Femur (tissue), 1 donor: ENCODE measurements at places on chromosomes 12 and 14.

DNA sequence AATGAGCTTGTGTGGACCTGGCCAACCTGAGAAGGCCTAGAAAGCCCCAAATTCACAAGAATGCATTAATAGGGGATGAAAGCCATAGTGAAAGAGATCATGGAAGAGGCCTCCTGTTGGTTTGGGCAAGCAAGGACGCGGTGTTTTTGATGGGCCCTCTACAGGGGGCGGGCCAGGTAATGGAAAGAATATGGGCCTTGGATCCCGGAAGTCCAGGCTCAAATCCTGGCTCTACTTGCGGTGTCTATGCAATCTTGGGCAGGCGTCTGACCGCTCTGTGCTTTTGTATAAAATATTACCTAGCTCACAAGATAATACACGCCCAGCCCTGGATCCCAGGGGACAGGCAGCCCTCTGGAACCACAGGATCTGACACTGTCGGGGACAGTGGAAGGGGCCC lies 41.1 kb upstream of the CLMN start:
- no peak for DNase-seq

GRCh38 chr12:60977966-60978365 lies 1282.2 kb upstream of the USP15 start:
- DNase-seq, result no peak

DNA sequence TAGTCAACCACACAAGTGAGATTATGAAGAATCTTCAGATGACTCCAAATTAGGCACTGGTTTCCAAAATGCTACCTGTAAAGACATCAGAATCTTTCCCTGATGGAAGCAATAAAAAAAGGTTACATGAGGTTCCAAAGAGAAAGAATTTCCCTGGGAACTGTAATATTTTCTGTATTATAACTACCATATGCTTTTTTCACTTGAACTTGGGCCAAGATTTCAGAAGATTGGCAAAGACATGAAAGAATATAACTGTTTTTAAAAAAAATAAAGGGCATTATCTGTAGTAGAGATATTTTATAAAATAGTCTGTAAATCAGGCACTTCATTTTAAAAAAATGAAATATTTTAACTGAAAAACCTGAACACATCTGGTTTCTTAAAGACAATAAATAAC lies 12.9 kb downstream of the HECTD1 start:
- DNase-seq, result no peak

DNA sequence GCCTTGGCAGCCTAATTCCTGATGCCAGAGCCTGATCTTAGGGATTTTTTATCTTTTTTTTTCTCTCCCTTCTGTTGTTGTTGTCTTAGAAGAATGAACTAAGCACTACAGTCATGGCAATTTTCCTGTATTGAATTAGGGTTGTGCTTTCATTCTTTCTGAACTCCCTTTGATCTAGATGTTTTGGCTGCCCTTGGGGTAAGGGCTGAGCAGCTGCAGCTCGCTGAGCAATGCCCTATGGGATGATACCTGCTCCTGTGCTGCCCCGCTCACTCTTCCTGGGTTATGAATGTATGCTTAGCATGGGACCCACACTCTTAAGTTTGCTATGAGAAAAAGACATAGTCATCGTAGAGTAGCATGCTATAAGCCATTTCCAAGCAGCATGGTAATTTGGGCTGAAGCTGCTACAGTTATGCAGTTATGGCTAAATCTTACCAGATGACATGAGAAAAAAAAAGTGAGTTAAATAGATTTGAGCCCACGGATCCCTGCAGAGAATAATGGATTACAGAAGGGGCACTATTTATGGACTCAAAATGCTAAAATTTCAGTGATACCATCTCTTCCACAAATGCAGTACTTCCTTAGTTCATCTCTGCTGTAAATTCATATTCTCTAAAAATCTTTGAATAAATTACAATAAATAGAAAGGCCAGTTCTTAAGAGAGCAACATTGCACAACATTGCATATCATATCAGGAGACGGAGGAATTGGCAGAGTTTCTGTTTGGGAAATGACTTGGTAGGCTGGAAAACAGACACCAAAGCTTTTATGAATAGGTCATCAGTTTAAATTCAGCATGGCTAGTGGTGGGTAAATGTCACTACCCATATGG lies 79.2 kb upstream of the PTHLH start:
- no peak for DNase-seq

DNA sequence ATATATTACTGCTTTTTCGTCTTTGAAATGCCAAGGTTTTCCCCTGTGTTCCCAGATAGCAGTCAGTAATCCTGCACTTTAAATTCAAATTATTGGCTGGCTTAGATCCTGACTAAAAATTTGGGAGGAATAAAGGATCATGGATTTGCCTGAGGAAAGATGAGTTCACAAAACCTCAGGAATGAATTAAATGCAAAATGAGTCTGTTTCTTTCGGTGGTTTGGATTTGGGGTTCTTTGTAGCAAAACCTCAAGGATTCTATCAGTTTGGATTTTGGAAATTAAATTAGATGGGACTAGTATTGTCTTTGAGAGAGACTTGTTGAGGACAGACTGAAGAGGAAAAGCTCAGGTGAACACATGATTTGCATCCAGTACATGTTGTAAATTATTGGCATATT lies 36.1 kb downstream of the PPFIBP1 start:
- no peak for DNase-seq

DNA sequence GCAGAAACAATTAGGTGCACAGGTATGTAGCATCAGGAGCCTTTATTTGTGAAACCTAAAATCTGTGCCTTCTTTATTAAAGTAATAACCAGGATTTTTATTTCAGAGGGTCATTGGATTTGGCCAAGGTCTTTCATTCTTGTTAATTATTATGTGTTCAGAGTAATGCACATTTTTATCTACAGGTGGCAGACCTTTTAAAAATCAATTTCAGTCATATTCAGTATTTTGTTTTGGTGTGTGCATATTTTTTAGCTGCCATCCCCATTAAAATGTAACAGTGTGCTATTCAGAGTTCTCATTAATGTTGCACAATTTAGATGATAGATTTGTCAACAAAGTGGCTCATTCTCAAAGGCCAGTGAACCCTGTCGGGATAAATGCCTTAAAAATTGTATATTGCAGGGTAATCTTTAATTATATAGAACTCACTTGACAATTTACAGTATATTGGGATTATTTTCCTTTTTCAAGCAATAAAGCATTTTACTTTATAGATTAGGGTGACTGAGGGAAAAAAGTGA lies 319.3 kb upstream of the SOX5 start:
- DNase-seq, result no peak

DNA sequence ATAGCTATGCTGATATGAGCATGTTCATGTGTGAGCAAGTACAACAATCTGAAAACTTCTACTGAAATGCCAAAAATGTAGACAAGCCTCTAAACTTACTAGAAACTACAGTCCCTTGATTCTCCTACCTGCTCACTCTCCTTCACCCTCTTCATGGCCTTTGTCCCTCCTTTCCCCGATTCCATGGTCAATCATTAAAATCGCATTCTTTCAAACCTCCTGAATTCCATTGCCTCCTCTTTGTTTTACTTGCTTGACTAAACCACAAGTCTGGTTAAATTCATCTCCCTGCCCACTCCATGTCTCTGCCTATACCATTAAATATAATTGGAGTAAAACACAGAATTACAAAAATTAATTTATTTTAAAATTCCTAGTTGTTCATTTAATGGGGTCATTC lies 33.0 kb upstream of the SSTR1 start:
- DNase-seq, result no peak

- DNase-seq, result no peak
These were observed 12.2 kb downstream of the CHURC1 start for GRCh38 chr14:64926398-64926995.

GRCh38 chr14:35300228-35300627 lies 8.0 kb downstream of the PSMA6 start:
- no peak for DNase-seq

DNA sequence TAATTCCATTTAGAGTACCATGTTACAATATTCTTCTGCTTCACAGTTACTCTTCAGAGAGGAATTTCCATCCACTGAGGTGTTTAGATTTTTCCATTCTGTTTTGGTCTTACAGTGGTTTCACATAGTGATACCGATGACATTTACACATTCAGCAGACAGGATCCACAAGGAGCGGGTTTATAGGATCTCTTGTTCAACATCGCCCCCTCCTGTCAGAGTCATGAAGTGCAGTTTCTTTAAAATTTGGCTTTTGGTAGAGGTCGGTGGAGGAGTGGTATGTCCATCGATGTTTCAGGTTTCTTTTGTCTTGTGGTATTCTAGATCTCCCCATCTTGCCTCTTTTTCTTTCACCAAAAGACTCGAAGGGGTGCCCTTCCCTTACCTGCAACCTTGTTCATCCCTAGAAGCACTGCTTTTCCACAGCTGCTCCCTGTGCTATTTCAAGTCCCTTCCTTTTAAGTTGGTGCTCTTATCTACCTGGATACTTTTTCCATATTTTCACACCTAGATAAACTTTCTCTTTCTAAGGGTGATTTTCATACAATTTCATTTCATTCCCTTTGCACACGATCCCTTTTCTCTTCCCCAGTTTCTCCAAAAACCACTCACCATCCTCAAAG lies 181.3 kb downstream of the ITPR2 start:
- DNase-seq, result peak; percentile 62

DNA sequence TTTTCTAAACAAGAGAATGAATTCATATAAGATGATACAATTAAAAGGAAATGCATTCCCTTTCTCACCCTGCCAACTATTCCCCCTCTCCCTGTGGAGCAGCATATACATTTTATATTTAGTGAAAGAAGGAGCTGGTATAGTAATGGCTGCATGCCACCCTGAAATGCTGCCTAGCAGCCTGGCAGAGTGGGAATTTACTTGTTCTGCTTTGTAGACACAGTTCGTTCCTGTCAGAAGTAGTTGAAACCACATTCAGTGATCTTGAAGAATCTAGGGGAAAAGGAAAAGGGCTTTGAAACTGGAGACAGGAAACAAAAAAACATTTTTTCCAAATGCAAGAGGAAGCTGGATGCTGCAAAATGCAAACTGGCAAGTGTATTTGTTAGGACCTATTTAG lies 176.0 kb upstream of the PLEKHA5 start:
- no peak for DNase-seq

GRCh38 chr12:80129895-80130530 lies 30.7 kb downstream of the OTOGL start:
- DNase-seq, result no peak

- no peak for DNase-seq
These were observed 86.9 kb downstream of the RIN3 start for GRCh38 chr14:92600318-92601053.

GRCh38 chr12:68972595-68972994 lies 39.6 kb upstream of the CPM start:
- DNase-seq, result no peak

DNA sequence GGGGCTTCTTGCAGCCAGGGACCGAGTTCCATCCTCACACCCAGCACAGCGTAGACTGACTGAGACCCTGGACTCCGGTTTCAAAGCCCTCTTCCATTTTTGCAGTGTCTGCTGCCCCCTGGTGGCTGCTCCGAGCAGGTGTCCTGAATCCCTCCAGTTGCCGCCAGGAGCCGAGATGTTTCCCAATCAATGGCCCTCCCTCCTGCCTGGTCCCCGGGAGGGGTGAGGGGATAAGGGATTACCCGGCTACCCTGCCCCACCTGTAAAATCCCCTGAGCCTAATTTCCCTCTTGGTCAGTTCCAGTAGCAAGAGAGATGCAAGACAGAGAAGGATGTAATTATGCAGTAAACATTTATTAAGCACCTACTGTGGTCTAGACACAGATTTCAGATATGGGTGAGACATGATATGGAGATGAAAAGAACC lies 55.0 kb downstream of the PHETA1 start:
- DNase-seq, result peak; percentile 81

GRCh38 chr12:92619026-92619425 lies 83.8 kb upstream of the PLEKHG7 start:
- no peak for DNase-seq

GRCh38 chr14:91867316-91867988 lies at the start of gene TC2N:
TC2N (minus strand) TSS chr14:91867536; CDS start chr14:91813769, 53,767 bp downstream.
- no peak for DNase-seq

- no peak for DNase-seq
These were observed 55.4 kb downstream of the ASCL1 start for GRCh38 chr12:103012884-103013283.

GRCh38 chr12:113190761-113191160 lies 5.2 kb downstream of the RITA1 start:
- DNase-seq, result no peak

GRCh38 chr12:72144553-72144952 lies 127.6 kb upstream of the TRHDE start:
- no peak for DNase-seq

DNA sequence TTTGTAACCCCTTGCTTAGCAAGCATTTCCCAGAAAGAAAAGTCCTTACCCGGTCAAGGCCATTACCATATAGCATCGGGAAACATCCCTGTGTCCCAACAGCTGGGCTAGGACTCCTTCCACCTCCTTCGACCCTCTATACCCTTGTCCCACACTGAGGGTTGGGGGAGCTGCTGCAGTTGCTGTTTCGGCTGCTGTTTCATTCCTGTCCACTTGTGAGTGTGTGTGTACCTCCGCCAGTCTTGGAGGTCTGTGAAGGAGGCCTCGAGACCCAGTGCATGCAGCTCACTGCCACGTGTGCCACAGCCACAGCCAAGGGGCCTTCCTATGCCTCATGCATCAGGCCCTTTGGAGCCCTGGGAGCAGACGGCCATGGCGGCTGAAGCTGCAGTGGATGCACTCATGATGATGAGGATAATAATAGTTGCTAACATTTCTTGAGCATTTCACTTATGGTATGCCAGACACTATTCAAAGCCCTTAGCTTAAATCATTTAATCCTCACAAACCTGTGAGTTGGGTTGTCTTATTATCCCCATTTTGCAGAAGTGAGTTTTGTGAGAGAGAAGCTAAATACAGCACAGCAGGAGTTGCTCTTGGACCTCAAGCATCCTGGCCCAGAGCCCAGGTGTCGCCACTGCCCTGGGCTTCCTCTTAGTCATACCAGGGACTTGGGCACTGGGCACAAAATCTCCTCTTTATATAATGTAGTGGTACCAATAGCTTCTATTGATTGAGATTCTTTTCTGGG lies 156.5 kb downstream of the PRKCH start:
- no peak for DNase-seq

GRCh38 chr12:52317468-52318052 lies 3.6 kb downstream of the KRT83 start:
- DNase-seq, result no peak

- no peak for DNase-seq
These were observed 148.4 kb downstream of the KSR2 start for GRCh38 chr12:117820216-117820907.
